ELF-1 (cell line): ENCODE measurements at places on chromosomes 7 and 10.

DNA sequence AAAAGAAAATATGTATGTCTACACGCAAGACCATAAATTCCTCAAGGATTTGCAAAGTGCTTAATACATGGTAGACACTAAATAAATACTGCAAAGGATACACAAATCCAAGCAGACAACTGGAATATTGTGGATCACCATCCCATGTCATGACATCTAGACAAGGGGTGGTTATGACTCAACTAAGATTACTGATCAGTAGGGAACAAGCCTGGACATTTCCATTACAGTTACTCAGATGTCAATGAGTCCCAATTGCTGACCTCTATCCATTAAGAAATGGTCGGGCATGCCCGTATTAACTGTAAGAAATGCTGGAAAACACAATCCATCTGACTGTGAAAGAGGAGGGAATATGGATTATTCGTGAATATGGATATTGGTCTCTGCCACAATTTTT is 27.6 kb upstream of the RUFY2 start:
- DNase-seq = no peak

DNA sequence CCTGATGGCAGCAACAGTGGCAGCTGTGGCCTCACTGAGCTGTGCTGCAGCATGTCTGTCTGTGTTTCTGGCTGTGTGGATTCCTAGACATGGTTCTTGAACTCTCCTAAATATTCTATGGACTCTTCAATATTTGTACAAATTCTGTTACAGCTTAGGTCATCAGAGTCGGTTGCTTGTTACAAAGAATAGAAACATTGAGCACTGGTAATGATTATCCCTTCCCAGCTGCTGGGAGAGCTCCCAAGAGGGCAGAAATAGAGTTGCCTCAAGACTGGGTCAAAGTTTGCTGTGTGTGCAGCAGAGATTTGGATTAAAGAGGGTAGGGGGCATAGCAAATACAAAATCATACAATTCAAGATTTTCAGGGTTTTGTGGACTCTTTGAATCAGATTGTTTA is 337.1 kb upstream of the AKR1E2 start:
- DNase-seq = no peak

GRCh38 chr10:48751730-48752129 is 67.1 kb downstream of the WDFY4 start:
- no peak for DNase-seq

GRCh38 chr7:36613031-36613614 is 111.2 kb downstream of the AOAH start:
- DNase-seq = no peak

DNA sequence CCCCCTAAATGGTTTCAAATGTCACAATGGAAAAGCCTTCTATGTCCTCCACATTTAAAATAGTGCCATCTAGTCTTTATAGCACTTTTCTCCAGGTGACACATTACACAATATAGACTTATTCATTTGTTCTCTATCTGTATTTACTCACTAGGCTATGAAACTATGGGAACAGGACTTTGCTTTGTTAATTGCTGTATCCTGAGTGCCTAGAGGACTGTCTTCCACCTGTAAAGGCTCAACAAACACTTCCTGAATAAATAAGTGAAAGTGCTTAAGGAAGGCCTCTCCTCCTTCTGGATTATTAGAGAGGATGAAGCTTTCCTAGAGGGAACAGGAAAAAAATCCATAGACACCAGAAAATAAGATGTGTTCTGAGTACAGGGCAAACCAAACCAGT is 397.6 kb upstream of the LRRN3 start:
- DNase-seq = no peak

DNA sequence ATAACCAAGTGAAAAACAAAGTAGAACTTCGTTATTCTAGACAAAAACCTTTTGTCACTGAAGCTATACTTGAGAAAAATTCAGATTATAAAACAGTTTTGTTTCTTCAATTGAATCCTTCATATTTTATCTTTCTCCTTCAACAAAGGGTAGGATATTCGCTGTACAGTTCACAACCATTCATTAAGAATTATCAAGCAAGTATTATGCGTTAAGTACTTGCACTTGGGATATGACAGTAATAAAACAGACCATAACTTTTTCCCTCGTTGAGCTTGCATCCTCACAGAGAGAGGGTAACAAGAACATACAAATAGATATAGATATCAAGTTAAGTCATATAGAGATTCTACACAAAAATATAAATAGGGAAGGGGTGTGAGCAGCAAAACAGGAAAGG is 61.2 kb upstream of the MEOX2 start:
- DNase-seq = no peak

DNA sequence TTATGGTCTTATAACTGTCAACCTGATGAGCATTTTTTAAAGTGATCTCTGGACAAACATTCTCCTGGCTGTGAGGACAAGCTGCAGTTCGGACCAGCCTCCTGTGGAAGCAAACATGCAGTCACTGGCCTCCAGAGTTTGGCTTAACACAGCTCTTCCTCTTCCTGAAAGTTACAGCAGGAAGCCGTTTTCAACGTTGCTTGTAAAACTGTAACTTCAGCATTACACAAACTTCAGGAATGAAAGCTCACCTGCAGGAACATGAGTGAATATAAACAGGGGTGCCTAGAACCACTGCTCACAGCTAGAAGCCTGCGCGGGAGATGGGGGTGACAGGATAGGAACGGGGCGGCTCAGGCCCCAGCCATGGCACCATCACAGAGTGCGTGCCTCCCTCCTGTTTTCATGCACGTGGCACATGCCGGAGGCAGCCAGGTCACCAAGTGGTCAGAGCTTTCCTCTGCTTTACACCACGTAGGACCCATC is 292.9 kb upstream of the PITRM1 start:
- no peak for DNase-seq

DNA sequence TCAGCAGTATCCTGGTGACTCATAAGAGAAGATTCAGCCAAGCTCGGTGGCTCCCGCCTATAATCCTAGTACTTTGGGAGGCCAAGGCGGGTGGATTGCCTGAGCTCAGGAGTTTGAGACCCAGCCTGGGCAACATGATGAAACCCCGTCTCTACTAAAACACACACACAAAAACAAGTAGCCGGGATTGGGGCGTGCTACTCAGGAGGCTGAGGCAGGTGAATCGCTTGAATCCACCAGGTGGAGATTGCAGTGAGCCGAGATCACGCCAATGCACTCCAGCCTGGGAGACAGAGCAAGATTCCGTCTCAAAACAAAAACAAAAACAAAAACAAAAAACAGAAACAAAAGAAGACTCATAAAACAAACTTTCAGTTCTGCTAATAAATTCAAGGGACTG is 551.1 kb upstream of the POT1 start:
- DNase-seq = no peak

GRCh38 chr10:52883996-52884871 is 111.7 kb upstream of the MBL2 start:
- DNase-seq = peak; percentile 75

DNA sequence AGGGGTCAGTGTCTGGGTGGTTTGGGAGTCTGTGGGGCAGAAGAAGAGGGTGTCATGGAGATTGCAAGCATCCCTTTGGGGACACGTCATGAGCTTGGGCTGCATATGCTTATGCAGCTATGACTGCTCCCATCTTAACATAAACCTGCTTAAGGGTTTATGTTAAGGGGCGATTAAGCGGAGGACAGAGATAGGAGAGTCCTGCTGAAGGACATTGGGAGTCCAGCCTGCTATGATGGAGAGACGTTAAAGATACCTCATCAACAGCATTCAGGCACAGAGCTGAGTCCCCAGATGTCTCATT is 76.8 kb upstream of the AKR1E2 start:
- no peak for DNase-seq

DNA sequence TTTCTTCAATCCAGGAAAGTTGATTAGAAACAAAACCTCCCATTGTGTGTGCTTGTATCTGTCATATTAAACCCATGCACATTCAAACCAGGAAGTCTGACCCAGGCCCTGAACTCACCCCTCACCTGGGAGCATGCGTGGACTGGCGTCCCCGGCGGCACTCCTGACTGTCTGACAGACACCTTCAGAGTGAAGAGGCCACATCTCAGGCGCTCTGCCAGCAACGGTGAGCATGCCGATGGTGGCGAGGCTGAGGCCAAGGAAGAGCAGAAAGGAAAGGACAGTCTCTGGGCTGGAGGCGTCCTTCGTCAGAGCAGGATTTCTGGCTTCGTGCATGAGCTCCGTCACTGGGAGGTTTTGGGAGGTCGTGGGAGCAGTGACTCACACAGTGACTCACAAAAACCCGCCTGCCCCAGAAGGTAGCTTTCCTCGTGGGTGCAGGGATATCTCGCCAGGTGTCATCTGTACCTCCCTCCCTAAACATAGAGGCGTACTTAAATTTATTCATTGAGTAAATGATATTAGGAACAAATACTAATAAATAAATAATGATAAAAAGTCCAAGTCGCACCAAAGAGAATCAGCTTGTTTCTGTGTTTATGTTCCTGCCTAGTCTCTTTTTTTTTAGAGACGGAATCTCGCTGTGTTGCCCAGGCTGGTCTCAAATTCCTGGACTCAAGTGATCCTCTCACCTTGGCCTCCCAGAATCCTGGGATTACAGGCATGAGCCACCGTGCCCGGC is 13.5 kb downstream of the IQCE start:
- DNase-seq = no peak

GRCh38 chr7:74454925-74455288 is 1.2 kb downstream of the GTF2IRD1 start:
- no peak for DNase-seq

DNA sequence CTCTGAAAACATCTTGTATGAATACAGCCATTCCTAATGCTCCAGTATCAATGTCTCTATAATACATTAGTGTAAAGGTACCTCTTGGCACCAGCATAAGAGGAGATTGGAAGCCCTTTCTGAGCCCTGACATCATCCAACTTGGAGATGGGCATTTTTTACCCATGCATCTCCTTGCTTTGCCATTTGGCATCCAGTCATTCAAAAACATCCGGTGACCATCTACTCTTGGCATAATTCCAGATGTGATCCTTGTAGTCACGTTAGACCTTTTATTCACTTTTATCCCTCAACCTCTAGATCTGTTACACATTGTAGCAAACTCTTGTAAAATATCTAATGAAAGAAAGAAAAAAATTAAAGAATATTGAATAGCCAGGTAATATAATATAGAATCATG is 17.9 kb upstream of the SGMS1 start:
- no peak for DNase-seq

GRCh38 chr7:28116041-28116440 is 64.6 kb downstream of the JAZF1 start:
- DNase-seq = no peak

- DNase-seq = no peak
Observed at GRCh38 chr10:122730238-122730637, 30.6 kb upstream of the C10orf120 start.

DNA sequence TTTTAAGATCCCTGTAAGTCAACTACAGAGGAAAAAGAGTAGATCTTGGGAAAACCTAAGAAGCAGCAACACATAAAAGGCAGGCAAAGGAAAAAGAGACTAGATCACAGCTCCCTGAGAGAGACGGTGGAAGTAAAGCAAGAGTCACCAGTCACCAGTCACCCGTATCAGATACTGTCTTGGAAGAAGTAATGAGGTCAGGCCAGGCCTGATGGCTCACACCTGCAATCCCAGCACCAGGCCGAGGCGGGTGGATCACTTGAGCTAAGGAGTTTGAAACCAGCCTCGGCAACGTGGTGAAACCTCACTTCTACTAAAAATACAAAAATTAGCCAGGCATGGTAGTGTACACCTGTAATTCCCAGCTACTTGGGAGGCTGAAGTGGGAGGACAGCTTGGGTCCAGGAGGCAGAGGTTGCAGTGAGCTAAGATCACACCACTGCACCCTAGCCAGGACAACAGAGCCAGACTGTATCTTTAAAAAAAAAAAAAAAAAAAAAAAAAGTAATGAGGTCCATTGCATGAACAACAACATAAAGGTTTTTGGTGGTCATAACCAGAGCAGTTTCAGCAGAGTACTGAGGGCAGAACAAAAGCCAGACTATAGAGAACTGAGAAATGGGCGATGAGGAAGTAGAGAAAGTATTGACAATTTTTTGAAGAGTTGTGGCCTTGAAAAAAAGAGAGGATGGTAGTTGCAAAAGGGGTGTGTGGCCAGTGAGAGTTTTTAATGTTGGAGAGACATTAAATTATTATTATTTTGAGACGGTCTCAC is 16.9 kb downstream of the ZNF713 start:
- DNase-seq = no peak

- DNase-seq = no peak
Observed at GRCh38 chr10:105150259-105150880, 509.3 kb downstream of the SORCS3 start.

DNA sequence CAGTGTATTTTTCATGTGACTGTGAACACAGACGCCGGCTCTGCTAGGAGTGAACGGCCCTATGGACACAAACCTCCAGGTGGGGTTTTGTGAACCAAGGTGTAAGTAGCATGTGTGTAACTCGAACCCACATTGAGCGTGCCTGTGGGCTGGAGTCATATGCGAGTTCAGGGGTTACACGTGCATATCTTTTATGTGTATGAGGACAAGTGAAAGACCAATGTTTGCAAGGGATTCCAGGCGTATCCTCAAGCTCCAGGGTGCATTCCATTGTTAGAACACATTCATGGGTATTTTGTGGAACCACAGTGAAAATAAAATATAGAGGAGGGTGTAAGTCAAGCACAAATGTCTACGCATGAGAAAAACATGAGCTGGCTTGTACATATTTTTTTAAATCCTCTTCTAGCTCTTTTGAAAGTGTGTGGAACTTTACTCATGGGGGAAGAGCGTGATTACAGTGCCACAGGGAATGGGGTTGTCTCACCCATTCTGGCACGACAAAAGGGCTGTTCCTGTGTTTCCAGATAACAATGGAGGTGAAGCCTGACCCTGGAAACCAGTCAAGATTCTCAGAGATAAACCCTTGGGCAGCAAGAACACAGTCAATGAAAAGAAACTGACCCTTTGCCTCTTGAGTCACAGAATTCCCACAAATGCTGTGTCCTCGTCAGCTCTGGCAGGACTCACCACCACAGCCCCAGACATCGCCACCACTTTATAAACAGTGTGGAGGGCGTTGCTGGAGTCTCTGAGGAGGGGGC is 37.0 kb upstream of the GOT1 start:
- peak; percentile 54 for DNase-seq

GRCh38 chr10:86193841-86194240 is 172.8 kb downstream of the GRID1 start:
- DNase-seq = no peak

DNA sequence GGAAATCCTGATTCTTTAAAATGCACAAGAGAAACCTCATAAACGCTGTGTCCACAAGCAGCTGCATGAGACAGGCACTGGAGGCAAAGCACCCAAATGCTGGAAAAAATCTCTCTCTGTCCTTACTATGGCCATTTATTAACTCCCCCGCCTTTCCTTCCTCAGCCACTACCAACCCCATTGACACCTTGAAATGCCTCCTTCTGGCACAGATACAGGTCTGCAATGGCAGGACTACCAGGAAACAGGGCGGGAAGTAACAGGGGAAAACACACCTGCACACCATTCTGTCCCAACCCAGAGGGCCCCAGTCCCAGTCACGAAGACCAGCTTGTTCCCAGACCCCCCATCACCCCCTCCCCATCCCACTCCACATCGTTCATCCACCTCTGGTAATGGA is 224.3 kb downstream of the PARD3 start:
- no peak for DNase-seq

DNA sequence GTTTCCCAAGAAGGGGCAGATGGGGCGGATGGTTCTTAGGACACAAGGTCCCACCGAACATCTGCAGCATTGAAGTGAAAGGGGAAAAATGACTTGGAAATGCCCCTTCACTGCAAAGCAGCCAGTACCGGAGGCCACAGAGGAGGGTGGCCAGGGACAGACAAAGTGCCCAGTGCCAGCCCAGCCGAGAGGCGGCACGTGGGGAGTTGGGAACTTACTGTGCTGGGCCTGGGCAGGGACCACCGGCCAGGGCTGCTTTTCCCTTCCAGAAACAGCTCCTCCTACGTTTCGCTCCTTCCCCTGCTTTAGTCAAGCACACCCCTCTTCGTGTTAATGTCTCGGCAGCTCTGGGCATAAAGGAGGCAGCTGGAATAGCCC is 129.2 kb downstream of the TNS3 start:
- DNase-seq = no peak
